ENCODE measurements at places on chromosomes 6 and 20. TPM values are rescaled to one million over a fixed set of nuclear protein-coding genes. Genes with fewer than 3 reads are reported as not detected.

MYLK4 gene
- total RNA-seq, result 0.15 TPM

RNF182 gene
- total RNA-seq, result 3.1 TPM

PROCR gene
- 133 TPM for total RNA-seq

RREB1 gene
- total RNA-seq, result 11.6 TPM

KCNS1 gene
- not detected for total RNA-seq

TBC1D32 gene
- 0.94 TPM for total RNA-seq

MAP3K7 gene
- 11.6 TPM for total RNA-seq

PRPH2 gene
- total RNA-seq, result not detected

NOX3 gene
- total RNA-seq, result not detected

HNF4A gene
- 17.3 TPM for total RNA-seq

EPHA7 gene
- 0.04 TPM for total RNA-seq

SIRPB2 gene
- not detected for total RNA-seq

KCNK15 gene
- total RNA-seq, result 0.47 TPM

HLA-DOA gene
- not detected for total RNA-seq

STK4 gene
- total RNA-seq, result 10.4 TPM

DNAH8 gene
- not detected for total RNA-seq

REM1 gene
- 0.18 TPM for total RNA-seq

ULBP3 gene
- total RNA-seq, result 3.4 TPM

POU5F1 gene
- 11.6 TPM for total RNA-seq

TP53TG5 gene
- total RNA-seq, result not detected

MAFB gene
- 0.07 TPM for total RNA-seq

SCRT2 gene
- not detected for total RNA-seq

PRDM13 gene
- total RNA-seq, result 0.45 TPM

BFSP1 gene
- 4.7 TPM for total RNA-seq

SDC4 gene
- 119 TPM for total RNA-seq

SMAP1 gene
- total RNA-seq, result 17.0 TPM

PLCB4 gene
- 20.7 TPM for total RNA-seq

FGD2 gene
- not detected for total RNA-seq

KDM1B gene
- 7.5 TPM for total RNA-seq

Data from A549 treated with ZK216348 at 1 μM for 4 hours (cell line).